T1000 (cell line): ENCODE measurements at places on chromosomes 5 and 9.

DNA sequence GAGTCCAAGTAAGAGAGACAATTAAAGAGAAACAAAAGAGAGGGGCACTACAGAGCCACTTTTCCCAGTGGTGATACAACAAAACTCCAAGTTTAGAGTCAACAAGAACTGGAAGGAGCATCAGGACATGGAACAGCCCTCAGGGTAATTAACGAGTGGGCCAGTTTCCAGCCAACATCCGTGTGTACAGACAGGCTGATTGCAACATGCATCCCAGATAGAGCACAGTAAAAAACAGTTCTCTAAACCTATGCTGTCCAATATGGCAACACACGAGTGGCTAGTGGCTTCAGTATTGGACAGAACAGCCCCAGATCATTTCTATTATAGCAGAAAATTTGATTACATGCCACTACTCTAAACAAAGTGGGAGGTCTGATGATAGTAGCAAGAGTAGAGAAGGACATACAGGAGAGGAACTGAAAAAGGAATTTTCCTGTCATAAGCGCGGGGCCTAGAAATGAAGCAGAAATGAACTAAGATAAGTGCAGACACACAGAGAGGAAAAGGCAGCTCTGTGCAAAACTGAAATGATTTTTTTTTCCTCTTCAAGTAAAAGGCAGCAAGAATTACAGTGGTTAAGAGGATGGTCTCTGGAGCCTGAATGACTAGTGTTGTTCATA is 175.6 kb upstream of the CCNG1 start:
- no peak for DNase-seq

DNA sequence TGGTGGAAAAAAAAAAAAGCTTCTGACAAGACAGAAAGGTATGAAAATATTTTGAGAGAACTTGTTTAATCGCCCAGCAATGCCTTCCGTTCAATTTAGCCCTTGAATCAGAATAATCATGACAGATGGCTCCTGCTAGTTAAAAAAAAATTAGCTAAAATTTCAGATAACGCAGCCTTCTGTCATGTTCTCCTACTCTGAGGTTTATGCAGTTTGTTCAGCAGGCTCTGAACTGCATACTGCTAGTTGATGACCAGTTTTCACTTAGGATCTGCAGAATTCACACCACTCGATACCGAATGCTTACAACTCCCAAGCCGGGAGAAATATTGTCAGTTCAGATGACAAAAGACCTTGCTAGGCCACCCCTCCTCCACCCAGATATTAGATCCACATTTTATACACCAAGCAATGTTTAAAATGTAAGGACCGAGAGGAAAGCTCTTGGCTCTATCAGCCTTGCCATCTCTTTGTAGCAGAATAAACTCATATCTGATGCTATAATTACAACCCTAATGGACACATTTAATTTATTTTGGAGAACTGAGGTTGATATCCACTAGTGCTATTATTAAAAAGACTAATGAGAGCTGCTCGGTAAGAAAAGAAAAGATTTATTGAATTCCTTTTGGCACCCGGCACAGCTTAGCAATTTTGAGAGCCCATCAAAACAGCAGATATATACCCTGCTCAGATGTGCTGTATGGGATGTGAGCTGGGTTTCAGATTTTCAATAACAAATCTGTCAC is 322.8 kb downstream of the GLIS3 start:
- DNase-seq, result no peak

DNA sequence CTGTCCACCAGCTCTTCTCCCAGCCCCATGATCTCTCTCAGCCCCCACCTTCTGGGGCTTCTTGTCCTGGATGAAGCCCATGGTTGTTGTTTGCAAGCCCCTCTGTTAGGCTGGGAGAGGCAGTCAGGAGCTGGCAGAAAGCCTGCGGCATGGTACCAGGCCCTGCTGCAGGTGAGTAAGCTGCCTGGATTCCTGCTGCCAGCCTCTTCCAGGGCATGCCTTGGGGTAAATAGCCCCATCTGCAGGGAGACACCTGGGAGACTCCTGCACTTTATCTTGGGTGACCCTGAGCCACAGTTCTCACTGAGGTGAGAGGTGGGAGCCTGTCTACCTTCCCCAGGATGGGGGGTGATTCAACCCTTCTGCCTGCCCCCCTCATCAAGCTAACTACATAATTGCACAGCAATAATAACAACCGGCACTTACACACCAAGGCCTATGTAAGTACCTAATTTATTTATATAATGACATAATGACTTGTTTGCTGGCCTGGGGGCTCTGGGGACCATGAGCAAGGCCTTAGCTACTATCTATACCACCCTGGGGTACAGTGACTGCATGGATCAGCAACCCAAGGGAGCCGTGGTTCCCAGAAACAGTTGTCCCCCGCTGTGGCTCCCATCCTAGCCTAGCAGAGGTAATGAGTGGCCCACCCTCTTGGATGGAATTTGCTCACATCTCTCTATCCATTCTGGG is 116.0 kb downstream of the PSD2 start:
- no peak for DNase-seq

DNA sequence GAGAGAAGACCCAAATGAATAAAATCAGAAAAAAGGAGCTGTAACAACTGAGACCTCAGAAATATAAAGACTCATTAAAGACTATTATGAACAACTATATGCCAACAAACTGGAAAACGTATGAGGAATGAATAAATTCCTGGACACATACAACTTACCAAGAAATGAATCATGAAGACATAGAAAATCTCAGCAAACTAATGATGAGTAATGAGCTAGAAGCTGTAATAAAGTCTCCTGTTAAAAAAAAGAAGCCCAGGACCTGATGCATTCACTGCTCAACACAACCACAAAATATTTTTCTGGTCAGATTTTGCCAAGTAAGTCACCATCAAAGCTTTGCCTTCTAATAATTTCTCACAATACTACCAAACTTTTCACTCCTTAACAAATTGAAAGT is 666.7 kb downstream of the LRRC70 start:
- DNase-seq, result no peak

- DNase-seq, result no peak
These were observed 787.3 kb downstream of the KCTD16 start for GRCh38 chr5:144958002-144958401.

GRCh38 chr9:77648234-77649108 is at the start of gene GNA14:
Gene GNA14, minus strand, starts transcription at chr9:77648322. Its CDS starts 529 bp downstream, at chr9:77647793.
- no peak for DNase-seq

DNA sequence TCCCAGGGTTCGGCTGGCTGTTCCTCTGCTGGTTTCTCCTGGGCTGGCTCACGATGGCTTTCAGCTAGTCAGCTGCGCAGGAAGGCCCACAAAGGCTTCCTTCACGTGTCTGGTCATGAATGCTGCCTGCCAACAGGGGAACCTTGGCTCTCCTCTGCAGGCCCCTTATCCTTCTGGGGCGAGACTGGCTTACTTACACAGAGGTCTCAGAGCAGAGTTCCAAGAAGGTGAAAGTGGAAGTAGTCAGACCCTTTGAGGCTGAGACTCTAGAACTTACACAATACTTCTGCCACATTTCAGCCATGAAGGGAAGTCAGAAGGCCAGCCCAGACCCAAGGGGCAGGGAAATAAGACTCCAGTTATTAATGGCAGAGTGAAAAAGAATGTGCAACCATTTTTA is 99.5 kb downstream of the LHFPL2 start:
- no peak for DNase-seq

DNA sequence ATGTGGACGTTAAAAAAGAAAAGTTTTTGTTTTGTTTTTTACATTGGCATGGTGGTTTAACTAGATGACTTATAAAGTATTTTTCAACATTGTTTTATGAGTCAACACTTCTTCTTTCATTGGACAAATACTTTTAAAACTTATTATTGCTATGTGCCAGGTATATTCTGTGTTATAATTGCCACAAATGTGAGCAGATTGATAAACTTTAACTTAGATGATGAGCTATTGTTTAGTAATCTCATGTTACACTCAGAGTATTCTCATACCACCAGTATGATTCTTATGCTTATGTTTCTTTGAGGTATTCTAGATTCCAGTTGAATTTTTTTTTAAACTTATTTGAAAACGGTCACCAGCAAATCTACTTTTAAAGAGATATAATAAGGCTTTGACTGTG is 60.3 kb downstream of the RASA1 start:
- DNase-seq, result no peak

DNA sequence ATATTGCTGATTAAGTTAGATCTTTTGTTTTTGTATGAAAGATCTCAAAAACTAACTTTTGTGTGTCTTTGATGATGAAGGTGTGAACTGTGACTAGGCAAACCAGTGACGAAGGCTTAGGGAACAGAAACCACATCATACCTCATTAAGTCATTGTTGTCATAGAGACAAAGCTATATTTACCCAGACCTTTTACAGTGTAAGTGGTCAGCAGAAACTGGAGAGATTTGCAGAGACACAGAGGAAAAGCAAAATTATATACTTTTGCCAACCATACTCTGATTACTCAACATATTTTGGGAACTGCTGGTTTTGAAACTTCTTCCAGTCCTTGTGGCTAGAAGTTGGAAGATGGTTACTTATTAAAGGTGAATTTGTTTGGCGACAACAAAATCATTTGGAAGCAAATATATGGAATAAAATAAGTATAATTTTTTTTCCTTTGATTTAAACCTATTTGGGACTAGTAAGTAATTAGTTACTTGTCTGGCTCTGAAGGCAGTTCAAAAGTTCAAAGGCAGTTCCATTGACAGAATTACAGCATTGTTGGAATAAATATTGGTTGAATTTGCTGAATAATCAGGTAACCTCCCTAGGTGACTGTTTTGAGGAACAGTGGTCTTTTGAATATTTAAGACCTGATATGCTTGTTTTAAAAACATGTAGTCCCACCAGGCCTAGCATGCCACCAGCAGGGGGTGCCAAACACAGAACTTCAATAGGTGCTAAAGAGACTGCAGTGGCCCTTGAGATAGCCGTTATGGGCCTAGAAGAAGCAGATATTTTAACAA is 103.8 kb downstream of the RPS23 start:
- DNase-seq, result no peak

DNA sequence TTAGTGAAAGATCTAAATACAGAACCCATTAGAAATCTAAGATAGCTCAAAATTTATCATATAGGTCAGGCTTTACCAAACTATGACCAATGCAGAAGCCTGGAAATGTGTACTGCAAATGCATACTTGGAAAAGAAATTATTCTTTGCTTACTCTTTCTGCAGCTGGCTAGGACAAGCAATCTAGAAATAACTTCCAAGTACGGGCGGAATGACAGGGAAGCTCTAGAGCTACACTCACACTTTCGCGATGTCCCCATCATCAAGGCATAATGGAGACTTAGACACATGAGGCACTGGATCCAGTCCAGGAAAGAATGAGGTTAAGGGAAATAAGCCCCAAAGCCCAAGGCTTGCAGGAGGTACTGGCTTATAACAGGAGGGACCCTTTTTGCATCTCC is 22.4 kb upstream of the MAP1B start:
- no peak for DNase-seq

DNA sequence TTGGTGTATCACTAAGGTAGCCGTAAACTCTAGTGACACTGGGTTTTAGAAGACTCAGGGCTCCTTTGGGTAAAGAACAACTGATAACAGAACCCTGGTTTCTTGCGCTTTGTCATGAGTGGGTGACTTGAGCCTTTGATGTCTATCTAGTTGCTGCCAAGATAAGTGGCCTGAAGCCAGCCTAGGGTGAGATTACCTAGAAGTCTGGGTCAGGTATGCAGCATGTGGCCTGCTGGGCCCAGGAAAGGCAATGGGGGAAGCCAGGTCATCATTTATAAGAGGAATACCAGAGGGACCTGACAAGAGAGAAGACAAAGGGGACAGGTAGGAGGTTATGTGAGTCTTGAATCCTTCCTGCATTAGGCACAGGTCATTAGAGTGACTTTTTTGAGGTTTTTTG is 23.2 kb upstream of the GARNL3 start:
- no peak for DNase-seq

DNA sequence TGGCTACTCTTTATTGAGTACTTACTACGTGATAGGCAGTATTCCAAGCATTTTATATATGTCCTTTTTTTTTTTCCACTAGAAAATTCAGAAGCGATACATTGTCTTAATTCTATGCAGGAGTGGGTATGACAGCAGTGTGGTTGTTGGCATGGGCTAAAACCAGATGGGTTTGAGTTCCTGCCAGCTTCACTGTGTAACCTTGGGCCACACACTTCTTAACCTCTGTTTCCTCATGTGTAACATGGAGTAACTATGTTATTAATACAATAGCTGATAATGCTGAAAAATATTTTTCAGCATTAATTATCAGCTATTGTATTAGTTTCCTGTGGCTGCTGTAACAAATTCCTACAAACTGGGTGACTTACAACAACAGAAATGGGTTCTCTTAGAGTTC is 12.0 kb downstream of the SNX18 start:
- no peak for DNase-seq

- DNase-seq, result no peak
These were observed 1018.4 kb upstream of the ARRDC3 start for GRCh38 chr5:92401492-92401891.

DNA sequence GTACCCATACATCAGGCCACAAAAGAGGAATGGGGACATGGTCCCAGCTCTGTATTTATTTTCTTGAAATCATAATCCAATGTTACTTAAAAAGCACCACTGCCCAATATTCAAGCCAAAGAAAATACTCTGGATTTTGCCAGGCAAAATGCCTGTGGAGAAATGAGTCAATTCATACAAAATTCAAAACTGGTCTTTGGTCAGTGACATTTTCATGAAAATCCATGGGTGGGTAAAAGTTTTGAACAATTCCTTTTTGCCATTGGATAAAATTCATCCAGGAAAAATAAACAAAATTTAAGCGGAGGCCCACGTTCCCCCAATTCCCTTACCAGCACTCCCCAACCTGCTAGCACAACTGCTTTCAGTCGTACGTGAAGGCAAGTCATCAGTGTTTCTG is 186.2 kb downstream of the GLIS3 start:
- no peak for DNase-seq

DNA sequence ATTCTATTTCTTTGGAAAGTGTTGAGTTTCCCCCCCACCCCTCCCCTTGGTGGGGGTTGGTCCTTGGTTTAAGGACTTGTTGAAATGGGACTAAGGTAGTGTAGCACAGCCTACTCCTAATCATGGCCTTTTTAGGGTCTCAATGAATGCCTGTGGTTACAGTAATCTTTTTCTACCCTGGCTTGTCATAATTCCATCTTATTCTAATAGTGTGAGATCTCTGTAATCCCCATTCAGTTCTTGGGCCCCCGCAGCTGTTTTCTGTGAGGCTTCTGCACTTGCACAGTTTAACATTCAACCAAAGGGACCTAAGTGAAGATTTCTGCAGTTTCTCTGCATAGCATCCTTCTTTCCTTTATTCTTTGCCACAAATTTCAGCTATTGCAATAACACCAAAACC is 30.7 kb downstream of the TNFSF15 start:
- DNase-seq, result no peak

GRCh38 chr5:173778152-173778782 is 109.9 kb upstream of the CPEB4 start:
- no peak for DNase-seq

- no peak for DNase-seq
These were observed 500.1 kb downstream of the EFNA5 start for GRCh38 chr5:107170620-107171019.

- DNase-seq, result no peak
These were observed 26.0 kb upstream of the C9orf72 start for GRCh38 chr9:27599102-27599869.

DNA sequence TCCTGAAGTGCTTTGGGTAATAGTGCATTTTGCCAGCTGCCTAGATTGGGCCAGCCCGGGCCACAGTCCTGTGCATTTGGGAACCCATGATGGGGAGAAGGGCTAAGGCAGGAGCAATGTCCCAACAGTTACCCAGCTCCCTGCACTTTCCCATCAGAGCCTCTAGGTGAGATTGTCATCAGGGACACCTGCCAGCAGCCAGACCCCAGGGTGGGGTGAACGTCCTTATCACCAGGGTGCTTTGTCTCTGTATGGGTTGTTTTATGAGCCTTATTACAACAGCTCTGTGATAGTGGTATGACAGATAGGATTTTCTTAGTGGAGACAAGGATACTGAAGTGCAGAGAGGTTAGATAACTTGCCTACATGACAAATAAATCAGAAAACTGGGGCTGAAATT is 365.7 kb downstream of the OSTF1 start:
- DNase-seq, result no peak
